ENCODE measurements at places on chromosomes 1 and 21. TPM values are rescaled to one million over a fixed set of nuclear protein-coding genes. Genes with fewer than 3 reads are reported as not detected.

DNA sequence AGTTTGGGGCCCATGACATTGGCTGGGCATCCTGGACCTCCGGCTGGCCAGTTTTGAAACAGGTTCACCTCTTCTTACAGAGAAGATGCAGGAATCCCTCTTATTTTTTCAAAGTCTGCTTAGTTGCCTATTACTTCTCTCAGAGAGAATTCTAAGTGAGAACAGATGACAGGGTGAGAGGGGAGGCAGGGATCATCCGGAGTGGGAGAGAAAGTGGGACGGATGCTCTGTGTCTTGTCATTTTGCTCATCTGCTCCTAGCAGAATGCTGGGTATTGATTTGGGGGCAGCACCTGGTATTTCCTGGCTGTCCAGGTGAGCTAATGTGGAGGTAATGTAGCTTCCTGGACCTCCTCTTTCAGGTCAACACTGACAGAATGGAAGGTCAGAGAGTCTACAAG lies 32.4 kb downstream of the GNG4 start:
- DNase-seq: no peak
- H3K27ac ChIP-seq: no peak overlapping the region
- H3K27me3 ChIP-seq: no peaks in the 10 kb centered on the region
- H3K4me3 ChIP-seq: no peak overlapping the region
- no peaks in the 10 kb centered on the region for H3K4me1 ChIP-seq

DNA sequence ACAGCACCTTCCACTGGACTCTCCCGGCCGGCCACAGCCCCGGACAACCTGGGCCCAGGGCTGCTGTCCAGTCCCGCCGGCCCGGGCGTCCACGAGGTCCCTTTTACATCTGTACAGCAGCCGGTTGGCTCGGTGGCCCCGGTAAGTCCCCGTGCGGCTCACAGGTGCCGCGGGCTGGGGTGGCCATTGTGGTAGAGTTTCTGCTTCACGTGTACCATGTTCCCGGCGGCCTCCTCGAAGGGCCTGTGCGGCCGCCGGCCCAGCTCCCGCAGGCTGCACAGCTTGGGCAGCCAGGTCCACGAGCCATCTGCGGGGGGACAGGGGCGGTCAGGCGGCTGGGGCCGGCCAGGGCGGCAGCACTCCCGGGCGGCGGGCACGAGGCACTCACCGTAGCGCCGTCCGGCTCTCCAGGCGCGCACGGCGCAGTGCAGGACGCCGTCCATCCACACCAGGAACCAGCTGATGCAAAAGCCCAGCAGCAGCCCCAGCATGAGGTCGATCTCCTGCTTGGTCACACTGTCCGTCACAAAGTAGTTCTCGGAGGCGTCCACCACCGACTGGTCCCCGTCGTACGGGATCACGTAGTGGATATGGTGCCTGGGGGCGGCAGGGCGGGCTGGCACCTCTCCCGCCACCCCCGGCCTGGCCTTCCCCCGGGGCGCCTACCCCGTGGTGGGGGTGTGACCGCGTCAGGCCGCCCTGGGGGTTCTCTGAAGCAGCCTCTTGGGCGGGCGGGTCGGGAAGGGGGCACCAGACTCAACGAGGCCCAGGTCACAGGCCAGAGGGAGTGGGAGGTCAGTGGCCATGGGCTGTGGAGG lies 5.0 kb downstream of the TMEM240 start:
- peaks cover 9% of the 10 kb centered on the region for H3K4me1 ChIP-seq
- H3K36me3 ChIP-seq: peaks cover 8% of the 10 kb centered on the region
- H3K27me3 ChIP-seq: no peaks in the 10 kb centered on the region
- no peak for DNase-seq
- no peak overlapping the region for H3K4me3 ChIP-seq

DNA sequence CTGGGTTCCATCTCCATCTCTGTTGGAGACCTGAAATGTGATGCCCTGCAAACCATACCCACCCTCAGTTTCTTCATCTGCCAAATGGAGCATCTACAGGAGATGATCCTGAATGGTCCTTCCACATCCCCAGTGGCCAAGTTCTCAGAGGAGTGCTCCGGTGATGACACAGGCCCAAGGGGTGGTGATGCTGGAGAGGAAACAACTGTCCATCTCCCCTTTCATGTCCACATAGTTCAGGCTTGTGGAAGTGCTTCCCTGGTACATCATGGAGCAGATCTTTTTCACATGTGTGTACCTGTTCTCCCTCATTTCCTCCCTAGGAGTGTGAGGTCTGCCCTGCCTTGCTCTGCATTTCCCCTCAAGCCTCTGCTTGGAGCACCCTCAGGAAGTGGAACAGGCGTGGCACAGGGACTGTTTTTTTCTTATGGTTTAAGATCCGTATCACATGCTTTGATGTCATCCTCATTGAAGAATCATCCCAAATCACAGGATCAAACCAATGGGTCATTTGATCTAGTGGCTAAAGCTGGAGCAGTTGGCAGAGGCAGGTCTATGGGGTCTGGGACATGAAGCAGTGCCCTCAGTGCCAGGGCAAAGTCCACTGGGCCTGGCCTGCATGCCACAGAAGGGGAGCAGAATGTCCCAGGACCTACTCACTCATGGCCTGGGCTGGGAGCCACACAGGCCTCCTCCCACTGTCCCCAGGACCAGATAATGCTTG lies 8.2 kb upstream of the TRIM63 start:
- no peaks in the 10 kb centered on the region for H3K27me3 ChIP-seq
- peaks cover 3% of the 10 kb centered on the region for H3K4me1 ChIP-seq
- DNase-seq: no peak
- H3K4me3 ChIP-seq: no peak overlapping the region
- no peaks in the 10 kb centered on the region for H3K36me3 ChIP-seq

FAM89A gene
- total RNA-seq: 41.7 TPM

Data from upper lobe of left lung (tissue), 6 donors.